ENCODE measurements at places on chromosomes 6 and 20.

GRCh38 chr6:157653521-157653920 is 169.5 kb upstream of the SNX9 start:
- DNase-seq, result no peak

DNA sequence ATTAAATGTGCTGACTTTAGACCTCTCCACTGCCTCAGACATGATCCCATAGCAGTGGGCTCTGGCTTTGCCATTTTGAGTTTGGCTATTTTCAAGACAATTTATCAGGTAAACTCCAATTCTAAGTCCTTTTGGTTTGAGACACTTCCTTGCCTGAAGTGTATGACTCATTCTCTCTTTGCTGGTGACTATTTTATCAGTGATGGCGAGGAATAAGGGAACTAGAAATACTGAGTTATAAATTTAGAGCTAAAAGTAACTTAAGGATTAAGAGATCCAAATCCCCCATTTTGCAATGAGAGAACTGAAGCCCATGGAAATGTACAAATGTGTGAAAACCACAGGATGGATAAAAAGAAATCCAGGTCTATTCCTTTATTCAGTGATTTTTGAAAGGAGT is 30.9 kb upstream of the CD83 start:
- no peak for DNase-seq

DNA sequence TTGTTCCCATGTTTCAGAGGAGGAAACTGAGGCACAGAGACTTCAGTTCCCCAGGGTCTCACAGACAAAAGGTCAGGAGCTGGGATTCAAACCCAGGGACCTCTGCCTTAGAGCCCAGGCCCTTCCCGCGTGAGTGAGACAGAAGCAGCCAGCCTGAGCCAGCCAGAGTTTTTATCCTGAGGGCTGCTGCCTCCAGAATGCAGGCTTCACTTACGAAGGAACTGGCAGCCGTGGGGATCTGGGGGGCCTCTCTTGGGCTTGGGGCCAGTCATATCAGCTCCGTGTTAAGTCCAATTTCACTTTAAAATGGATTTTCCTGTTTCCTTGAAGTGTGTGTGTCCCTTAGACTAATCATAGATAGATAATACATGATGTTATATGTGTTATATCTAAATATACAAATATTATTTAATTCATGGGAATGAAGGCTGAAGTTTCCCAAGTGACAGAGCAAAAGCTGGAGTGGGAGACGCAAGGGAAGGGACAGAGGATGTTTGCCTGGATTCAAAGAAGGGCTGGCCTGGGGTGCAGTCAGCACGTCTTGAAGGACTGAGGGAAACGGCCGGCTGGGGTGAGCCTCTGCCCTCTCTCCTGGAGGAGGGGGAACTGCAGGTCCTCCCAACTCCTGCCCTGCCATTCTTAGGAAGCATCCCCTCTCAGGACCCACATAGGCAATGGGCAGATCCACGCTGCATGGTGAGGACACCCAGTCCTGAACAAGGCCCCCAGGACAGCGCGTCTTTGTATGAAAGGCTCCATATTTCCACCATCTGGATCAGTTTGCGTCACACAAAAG is 320.1 kb downstream of the CDH4 start:
- DNase-seq, result no peak

DNA sequence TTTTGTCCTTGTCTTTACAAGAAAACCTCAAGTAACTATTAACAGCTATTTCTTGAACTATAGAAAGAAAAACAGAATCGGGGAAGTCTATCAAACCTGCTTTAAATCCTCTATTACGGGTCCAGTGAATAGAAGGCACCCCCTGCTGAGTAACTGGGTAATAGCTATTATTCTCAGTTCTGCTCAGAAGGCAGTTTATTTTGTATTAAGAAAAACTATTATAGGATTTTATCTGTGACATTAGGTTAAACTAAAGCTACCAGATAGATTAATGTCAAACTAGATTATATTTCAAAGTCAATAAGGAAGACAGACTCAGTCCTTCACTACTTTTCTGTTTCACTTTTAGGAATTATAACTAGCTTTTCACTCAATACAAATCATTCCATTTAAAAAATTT is 93.7 kb downstream of the DST start:
- no peak for DNase-seq

DNA sequence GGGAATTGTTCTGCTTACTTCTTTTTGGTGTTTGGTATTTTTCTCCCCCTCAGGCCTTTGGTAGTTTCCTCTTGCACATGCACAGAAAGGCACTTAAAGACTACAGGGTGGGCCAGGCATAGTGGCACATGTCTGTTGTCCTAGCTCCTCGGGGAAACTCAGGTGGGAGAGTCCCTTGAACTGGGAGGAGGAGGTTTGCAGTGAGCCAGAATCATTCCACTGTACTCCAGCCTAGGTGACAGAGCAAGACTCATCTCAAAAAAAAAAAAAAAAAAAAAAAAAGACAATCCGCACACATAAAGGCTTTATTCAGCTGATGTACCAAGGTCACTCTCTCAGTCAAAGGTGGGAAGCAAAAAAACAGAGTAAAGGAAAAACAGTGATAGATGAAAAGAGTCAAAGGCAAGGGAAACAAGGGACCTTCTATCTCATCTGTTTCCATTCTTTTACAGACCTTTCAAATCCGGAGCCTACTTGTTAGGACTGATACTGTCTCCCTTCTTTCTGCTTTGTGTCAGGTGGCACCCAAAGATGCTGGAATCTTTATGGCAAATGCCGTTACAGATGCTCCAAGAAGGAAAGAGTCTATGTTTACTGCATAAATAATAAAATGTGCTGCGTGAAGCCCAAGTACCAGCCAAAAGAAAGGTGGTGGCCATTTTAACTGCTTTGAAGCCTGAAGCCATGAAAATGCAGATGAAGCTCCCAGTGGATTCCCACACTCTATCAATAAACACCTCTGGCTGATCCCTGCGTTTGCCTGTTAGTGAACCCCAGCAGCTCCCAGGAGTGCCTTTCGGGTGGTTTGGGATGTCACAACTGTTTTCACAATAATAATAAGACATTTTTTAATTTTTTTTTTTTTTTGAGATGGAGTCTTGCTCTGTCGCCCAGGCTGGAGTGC is 9.3 kb downstream of the DEFB123 start:
- no peak for DNase-seq

DNA sequence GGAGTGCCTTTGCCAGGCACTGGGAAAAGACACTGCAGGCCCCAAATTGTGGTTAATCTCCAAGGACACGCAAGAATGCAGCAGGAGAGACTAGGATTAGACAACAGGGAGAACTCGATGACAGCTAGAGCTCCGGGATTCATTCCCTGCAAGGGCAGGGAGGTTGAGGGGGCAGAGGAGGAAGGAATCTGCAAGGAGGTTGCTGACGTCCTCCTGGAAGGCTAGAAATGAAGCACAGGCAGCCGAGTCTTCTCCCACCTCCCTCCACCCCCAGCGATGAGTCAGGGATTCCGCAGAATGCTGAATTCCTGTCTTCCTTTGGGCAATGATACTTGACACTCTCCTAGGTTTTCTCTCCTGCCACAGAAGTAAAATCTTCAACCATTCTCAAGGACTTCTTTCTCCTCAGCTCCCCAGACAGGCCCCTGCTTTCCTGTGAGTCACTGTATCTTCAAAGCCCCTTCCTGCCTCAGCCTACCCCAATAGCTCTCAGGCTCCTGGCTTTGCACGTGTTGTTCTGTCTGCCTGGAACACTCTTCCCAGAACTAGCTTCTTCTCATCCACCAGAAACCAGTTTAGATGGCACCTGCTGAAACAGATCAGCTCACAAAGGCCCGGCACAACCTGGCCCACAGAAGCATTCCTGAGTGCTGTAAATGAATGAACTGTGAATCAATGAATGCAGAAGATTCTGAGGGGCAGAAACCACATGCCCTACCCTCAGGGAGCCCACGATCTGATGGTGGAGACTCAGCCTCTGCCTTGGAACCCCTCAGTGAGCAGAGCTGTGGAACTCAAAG is 85.6 kb downstream of the MRPL14 start:
- DNase-seq, result no peak

- no peak for DNase-seq
These were observed 49.2 kb downstream of the TBC1D32 start for GRCh38 chr6:121285041-121285440.

- DNase-seq, result no peak
These were observed 643.8 kb downstream of the HDGFL1 start for GRCh38 chr6:23213193-23213592.

GRCh38 chr6:111531185-111531584 is 48.2 kb upstream of the REV3L start:
- DNase-seq, result no peak

- DNase-seq, result no peak
These were observed 263.3 kb downstream of the SOX4 start for GRCh38 chr6:21856844-21857243.

GRCh38 chr20:32959351-32960221 is 44.6 kb downstream of the SUN5 start:
- no peak for DNase-seq

DNA sequence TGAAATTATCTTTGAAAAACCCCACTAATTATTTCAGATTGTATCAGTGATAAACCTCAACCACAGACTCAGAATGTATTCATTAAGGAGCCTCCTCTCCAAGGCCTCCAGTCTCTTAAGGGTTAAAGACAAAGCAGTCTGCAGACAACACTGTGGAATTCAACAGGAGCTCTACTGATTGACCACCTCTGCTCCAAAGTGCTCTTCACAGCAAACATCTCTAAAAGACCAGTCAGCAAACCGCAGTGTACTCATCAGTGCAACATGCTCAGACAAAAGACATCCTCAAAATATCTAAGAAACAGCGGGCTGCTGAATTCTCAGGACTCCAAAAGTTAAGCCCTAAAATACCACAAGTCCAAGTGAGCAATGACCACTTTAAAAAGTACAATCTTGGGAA is 42.0 kb downstream of the UQCC1 start:
- DNase-seq, result no peak

DNA sequence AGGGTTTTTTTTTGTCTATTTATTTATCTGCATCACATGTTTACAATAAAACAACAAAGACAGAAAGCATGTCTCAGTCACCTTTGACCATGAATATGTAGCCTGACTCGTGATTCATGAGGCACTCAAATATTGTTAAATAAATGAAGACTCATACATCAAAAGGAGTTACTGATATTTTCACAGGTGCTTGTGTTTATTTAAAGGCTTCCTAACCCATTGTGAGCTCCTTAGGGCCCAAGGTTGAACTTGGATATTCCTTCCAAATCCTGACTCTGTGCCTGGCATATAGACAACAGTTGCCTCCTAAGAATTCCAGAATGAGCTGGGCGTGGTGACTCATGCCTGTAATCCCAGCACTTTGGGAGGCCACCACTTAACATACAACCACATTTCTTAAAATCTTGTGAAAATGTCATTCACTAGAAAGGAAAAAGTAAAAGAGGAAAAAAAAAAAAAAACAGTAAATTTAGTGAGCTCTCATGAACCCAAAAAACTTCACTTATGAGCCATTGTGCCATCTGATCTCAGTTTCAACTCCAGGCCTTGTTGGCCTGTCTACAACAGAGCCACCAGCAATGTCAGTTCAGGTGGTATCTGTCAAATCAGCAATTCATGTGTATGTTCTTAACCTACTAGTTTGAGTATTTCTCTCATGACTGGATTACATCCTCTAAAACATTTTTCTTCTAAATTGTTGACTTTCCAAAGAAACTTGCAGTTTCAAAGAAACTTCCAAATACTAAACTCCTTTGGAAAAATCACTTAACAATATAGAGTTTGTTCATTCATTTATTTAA is 162.7 kb upstream of the MARCKS start:
- DNase-seq, result no peak

DNA sequence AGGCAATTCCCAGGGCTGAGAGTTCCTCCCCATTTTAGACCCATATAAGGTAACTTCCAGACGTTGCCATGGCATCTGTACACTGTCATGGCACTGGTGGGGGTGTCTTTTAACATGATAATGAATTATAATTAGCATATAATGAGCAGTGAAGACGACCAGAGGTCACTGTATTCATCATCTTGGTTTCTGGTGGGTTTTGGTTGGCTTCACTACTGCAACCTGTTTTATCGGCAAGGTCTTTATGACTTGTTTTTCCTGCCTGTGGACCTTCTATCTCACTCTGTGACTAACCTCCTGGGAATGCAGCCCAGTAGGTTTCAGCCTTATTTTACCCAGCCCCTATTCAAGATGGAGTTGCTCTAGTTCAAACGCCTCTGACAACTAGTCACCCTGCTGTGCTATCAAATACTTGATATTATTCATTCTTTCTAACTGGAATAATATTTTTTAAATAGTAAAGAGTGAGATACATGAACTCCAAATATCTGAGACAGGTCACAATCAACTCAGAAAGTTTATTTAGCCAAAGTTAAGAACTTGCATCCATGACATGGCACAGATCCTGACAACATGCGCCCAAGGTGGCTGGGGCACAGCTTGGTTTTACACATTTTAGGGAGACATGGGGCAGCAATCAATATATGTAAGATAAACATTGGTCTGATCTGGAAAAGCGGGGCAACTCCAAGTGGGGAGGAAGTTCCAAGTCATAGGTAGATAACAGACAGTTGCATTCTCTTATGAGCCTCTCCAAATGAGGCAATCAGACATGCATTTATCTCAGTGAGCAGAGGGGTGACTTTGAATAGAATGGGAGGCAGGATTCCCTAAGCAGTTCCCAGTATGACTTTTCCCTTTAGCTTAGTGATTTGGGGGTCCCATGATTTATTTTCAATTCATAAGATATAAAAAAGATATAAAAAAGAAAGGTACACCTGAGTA is 1.2 kb upstream of the UFL1 start:
- no peak for DNase-seq

- no peak for DNase-seq
These were observed 57.7 kb downstream of the PPP1R14C start for GRCh38 chr6:150200428-150201100.

- DNase-seq, result no peak
These were observed 828 bp downstream of the ADGRB3 start for GRCh38 chr6:68635706-68636513.

- no peak for DNase-seq
These were observed 23.5 kb upstream of the OCSTAMP start for GRCh38 chr20:46573788-46574584.

DNA sequence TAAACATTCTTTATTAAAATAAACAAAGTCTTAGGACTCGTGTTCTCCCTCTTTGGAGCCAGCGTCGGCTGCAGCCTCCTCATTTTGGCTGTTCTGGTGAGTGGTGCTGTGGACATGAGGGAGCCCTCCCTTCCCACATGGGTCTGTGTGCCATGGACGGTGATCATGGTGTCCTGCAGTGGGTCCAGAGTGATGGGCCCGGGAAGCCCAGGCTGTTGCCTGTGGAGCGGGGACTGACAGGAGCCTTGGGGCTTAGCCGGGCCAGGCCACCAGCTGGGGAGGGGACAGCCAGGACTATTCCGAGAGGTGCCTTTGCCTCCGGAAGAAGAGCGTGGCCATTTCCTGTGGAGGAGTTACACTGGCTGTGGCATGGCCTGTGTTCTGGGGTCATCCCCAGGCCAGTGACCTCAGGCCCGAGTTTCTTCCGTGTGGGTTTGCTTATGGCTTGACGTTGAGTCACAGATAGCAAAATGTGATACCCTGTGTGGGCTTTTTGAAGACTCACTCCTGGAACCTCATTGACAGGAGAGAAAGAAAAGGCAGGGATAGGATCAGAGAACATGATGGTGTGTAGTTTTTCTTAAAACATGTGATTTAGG is 153.4 kb downstream of the DTNBP1 start:
- no peak for DNase-seq

- DNase-seq, result peak; percentile 20
These were observed 185.8 kb upstream of the PRDM1 start for GRCh38 chr6:105900125-105900937.

All from stimulated activated CD8-positive, alpha-beta memory T cell treated with anti-CD3 and anti-CD28 coated beads, Interleukin-15, amount 100 ng/mL, for 48 hours (primary cell).